ENCODE measurements at places on chromosomes 6 and 20.

DNA sequence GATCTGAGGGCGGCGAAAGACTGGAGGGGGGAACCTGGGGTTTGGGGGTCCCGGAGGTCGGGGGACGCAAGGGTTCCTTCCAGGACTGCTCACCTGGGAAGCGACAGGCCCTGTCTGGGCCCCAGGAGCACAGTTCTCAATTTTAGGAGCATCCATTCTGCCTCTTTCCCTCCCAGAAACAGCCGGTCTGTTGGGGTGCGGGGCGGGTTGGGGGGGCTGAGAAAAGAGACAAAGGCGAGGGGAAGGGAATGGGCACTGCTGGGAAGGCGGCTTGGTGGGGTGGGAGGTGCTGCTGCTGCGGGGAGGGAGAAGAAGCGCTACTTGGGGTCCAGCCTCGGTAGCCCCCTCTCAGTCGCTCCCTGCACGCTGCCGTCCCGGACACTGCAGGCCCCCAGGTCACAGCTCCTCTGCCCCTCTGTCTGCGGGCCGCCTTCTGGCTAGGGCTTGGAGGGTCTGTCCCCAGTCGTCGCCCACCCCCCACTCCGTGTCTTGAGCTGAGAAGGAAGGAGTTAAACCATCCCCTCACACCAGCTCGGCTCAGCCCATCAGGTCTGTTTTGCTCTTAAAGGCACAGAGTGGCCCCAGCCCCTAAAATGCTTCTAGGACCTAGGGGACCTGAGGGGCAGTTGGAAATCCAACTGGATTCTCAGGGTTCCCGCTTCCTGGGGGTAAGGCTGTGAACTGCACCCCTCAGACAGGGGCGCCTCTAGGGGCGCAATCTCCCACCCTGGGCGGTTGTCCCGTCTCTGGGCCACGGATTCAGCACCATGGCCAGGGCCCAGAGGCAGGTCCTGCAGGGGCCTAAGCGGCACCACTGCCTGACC, 690 bp downstream of the GDAP1L1 start:
- no peak for ATAC-seq

GRCh38 chr6:35453236-35453635, 1.1 kb downstream of the FANCE start:
- ATAC-seq, result no peak

DNA sequence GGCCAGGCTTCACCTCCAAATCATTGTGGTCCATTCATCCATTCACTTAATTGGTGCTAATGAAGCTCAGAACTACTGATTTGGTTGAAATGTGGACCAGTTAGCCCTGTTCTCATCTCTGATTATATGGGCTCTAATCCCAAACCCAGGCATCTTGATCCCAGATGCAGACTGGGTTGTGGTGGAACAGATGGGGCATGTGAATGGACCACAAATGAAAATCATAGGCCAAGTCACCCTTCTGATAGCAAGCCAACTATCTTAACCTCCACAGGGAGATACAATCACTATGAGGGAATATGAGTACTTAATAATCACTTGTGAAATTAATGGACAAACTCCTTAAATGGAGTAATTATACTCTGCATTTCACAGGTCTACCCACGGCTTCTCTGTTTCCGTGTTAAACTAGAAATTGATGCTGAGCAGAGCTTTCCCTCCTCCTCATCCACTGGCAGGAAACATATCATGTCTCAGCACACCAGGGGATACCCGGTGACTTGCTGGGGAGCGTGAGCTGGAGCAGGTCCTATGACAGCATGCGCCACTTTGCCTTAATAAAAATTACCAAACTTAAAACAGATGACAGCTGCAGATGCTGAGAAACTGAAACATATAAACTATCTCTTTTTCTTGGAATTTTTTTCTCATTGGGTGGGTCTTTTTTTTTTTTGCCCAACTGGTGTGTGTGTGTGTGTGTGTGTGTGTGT, 108.8 kb upstream of the HEY2 start:
- no peak for ATAC-seq

- ATAC-seq, result no peak
These were observed 51.1 kb downstream of the L3MBTL3 start for GRCh38 chr6:130069485-130069884.

DNA sequence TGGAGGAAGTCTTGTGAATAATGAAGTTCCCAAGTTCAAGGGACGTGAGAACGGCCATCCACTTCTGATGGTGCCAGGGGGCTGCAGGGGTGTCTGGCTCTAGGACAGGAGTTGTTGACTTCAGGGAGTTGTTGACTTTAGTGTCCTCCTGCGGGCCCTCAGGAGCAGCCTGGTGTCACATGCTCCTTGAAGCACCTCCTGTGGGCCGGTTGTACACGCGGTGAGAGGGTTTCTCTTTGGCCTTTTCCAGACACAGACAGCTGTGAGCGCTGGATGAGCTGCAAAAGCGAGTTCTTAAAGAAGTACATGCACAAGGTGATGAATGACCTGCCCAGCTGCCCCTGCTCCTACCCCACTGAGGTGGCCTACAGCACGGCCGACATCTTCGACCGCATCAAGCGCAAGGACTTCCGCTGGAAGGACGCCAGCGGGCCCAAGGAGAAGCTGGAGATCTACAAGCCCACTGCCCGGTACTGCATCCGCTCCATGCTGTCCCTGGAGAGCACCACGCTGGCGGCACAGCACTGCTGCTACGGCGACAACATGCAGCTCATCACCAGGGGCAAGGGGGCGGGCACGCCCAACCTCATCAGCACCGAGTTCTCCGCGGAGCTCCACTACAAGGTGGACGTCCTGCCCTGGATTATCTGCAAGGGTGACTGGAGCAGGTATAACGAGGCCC, 77.8 kb downstream of the ISM1 start:
- no peak for ATAC-seq

DNA sequence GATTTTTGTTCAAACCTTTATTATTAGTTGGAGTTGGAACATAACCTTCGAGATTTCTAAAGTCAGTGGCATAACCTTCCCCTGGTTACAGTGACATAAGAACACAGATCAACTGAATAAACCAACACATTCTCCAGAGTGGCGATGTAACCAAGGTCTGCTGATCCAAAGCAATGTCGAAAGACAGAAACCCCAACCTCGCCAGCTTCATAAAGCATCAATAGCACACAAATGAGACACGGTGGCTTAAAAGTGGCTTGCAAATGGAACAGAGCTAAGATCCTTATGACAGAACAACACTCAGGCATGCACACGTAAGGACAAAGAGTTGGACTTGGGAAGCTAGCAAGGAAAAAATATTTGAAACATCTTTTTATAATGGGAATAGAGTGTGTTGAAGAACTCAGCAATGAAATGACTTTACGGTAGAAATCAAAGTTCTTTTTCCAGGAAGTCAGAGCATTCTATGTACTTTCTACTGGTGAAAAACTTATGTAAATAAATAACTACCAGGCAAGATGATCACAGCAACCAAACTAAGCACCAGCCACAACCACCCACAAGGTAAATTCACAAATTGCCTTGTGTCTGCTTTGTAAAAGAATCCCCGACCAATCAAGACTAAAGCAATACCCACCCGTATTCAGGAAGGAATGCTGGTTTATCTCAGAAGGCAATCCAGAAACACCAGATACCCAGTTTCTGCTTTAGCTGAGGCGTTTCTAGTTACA, 61.0 kb upstream of the NHSL1 start:
- no peak for ATAC-seq

- ATAC-seq, result no peak
These were observed 31.3 kb upstream of the KCNG1 start for GRCh38 chr20:51054233-51054632.

DNA sequence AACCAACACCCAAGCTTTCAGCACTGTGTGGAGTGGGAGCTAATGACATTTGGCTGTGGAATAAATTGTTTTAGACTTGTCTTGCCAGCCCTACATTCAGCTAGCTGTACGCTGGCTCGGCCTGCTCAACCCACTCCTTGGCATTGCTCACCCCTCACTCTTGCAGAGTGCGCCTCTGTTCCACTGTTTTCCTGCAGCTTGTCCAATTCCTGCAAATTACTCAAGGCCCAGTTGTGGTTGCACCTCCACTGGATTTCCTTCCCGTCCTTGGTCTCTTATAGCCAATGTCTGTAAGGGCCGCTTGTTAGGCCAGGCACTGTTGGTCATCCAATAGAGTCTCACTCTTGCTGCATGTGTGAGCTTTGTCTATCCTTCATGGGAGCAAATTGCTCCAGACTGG, 289.2 kb upstream of the RNF24 start:
- no peak for ATAC-seq

GRCh38 chr20:54535033-54535432, 59.6 kb downstream of the DOK5 start:
- ATAC-seq, result no peak

GRCh38 chr6:11830520-11830919, 51.9 kb upstream of the ADTRP start:
- ATAC-seq, result no peak

DNA sequence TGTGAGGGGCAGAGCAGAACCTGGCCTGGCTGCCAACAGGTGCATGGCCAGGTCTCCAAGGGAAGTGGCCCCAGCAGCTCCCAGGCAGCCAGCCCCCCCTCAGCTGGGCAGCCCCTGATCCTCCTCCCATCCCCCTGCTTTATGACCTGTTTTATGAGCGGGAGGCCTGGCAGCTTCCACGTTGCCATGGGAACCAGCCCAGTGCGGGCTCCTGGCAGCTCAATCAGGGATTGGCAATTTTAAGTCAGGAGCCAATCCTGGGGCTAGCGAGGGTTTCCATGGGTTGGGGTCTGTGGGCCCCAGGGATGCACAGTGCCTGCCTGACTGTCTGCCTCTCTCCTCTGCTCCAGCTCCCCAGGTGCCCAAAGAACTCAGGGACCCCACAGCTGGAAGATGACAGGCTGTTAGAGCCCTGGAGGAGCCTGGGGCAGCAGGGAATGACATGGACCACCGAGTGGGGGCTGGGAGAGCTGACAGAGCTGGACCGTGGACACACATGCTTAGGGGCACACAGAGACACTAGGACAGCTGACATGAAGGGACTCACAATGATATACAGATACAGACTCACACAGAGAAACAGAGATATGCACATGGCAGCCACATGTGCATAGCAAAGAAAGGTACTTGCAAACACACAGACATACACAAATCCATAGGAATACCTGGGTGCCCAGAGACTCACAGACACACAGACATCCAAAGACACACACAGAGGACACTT, 56.5 kb upstream of the SIRPA start:
- ATAC-seq, result no peak

DNA sequence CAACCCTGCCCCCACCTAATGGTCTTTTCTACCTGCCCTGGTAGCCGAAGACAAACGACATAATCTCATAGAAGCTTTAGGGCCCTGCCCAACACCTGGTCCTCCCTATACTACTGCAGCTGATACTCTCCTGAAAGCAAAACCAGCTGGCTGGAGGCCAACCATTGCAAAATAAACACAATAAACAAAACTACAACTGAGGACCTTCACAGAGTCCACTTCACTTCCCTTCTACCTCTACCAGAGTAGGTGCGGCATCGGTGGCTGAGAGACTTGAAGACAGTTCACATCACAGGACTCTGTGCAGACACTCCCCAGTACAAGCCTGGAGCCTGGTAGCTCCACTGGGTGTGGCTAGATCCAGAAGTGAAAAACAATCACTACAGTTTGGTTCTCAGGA, 476.2 kb downstream of the MMUT start:
- ATAC-seq, result no peak

DNA sequence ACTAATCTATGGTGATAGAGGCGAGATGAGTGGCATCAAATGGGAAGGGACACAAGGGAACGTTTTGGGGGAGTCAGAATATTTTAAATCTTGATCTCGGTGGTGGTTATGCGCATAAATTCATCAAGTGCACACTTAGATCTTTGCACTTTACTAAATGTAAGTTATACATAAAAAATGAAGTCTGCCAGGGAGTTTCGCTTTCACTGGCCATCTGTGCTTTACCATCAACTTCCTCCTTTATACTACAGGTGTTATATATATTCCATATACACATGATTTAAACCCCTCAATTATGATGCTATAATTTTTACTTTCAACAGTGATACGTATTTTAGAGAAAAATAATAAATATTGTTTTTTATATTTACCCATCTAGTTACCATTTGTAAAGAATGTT, 97.6 kb upstream of the AKIRIN2 start:
- no peak for ATAC-seq
